ENCODE measurements at places on chromosomes 1 and 21.
A peak's percentile ranks its signal among the peaks of the same experiment; 100 is the strongest.

DNA sequence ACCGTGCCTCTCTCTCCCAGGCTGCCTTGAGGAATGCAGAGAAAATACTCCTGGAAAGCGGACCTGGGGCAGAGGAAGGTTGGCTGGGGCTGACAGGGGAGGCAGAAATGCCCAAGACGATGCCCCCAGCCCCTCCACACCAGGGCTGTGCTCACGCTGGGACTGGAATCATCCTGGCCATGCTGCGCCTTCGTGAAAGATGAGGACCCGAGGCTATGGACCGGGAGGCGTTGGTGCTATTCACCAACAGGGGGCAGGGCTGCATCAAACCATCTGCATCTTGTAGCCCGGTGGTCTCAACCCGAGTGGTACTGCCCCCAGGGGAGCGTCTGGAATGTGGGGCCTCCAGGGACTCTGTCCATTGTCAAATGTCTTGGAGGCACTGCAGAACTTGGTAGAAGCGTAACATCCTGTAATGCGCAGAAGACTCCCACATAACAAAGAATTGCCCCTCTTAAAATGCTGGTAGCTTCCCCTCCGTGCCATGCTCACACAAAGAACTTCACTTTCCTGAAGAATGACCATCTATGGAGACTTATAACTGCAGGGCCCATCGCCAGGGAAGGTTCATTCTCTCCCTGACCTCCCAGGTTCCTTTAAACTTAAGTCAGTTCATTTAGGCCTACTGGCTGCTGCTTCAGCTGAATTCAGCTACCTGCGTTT lies 251.2 kb downstream of the RRAGC start:
- DNase-seq = peak; percentile 63

- DNase-seq = peak; percentile 87
Observed at GRCh38 chr1:207499573-207499972, 3.6 kb downstream of the CR1 start.

GRCh38 chr1:84621553-84621952 lies 47.3 kb upstream of the CTBS start:
- DNase-seq = no peak

GRCh38 chr21:41160036-41160435 lies 7.9 kb upstream of the BACE2 start:
- no peak for DNase-seq

GRCh38 chr1:114468047-114468446 lies 43.0 kb downstream of the TRIM33 start:
- DNase-seq = no peak

DNA sequence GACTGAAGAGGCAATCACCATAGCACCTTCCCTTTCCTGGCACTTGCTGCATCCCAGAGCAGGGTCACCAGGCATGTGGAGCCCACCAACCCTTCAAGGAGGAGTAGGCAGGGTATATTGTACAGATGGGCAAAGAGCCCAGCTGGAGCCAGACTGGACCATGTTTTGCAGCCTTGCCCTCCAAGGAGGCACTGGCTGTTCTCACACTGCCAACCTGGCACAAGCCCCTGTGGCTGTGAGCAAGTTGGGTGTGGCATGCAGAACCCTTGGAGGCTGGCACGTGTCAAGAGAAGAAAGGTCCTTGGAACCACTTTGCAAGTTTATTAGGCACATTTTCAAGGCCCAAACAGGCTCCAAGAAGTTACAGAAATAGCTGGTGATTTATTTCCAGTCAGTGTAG lies 146.4 kb downstream of the FOXD2 start:
- no peak for DNase-seq

DNA sequence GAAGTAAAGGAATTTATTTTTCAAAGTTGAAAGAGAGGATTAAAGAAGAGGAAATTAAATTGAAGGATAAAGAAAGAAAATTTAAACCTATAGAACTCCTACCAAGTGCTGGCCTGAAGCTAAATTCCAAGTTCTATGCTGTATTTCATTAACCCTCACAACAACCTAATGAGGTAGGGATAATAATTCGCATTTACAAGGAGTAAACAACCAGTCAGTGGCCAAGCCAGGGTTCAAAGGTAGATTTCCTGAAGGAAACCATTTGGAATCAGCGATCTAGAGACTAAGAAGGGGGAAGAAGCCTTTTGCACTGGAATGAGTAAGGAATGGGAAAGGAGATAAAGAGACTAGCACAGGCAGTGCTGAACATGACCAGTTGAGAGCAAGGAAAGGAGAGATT lies 265.8 kb upstream of the ST6GALNAC5 start:
- DNase-seq = no peak

- no peak for DNase-seq
Observed at GRCh38 chr1:226454349-226454748, 46.5 kb upstream of the PARP1 start.

GRCh38 chr1:47501069-47501468 lies 63.2 kb downstream of the FOXD2 start:
- DNase-seq = no peak

- no peak for DNase-seq
Observed at GRCh38 chr1:171793636-171794035, 12.2 kb downstream of the METTL13 start.

DNA sequence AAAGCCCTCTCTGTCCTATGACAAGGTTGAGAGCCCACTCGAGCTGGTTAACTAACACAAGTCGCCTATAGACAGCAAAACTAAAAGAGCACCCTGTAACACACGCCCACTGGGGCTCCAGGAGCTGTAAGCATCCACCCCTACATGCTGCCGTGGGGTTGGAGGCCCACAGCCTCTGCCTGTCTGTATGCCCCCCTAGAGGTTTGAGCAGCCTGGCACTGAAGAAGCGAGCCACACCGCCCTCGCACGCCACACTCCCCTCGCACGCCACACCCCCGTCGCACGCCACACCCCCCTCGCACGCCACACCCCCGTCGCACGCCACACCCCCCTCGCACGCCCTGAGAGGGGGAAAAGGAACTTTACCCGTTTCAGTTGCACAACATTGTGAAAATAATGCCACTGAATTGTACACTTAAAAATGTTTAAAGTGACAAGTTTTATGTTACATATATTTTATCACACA lies 13.2 kb upstream of the HMGCL start:
- peak; percentile 62 for DNase-seq

- no peak for DNase-seq
Observed at GRCh38 chr1:63054184-63054583, 268.2 kb upstream of the FOXD3 start.

- DNase-seq = no peak
Observed at GRCh38 chr1:67138813-67139499, 4.2 kb upstream of the C1orf141 start.

DNA sequence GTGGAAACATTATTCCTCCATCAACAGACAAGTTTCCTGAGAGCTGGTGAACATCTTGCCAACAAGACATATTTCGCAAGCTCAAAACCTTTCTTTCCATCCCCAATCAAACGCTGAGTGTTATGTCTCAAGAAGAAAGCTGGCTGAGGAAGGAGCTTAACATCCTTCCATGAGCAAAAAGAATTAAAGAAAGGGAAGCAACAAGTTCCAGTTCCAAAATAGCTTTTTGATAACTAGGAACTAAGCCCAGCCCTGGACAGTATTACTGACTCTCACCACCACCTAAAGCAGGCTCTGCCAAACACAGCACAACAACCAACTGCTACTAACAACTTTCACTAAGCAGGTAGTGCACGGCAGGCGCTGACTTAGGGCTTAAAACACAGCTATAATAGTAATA lies 50.2 kb downstream of the CAPZB start:
- DNase-seq = peak; percentile 75

GRCh38 chr21:15051644-15052458 lies 12.9 kb downstream of the NRIP1 start:
- no peak for DNase-seq

Measured in tongue (tissue), 3 donors.